Muscle of leg (tissue), 16 donors: ENCODE measurements at places on chromosomes 2 and 18. TPM values are rescaled to one million over a fixed set of nuclear protein-coding genes. Genes with fewer than 3 reads are reported as not detected.

Gene SLC9A4
- not detected for polyA plus RNA-seq

Gene MATN3
- polyA plus RNA-seq, result 0.44 TPM

Gene PAX8
- 2.6 TPM for polyA plus RNA-seq

Gene ID2
- polyA plus RNA-seq, result 60.0 TPM

GRCh38 chr2:113822087-113822815, 65.8 kb upstream of the SLC35F5 start:
- DNase-seq, result no peak

DNA sequence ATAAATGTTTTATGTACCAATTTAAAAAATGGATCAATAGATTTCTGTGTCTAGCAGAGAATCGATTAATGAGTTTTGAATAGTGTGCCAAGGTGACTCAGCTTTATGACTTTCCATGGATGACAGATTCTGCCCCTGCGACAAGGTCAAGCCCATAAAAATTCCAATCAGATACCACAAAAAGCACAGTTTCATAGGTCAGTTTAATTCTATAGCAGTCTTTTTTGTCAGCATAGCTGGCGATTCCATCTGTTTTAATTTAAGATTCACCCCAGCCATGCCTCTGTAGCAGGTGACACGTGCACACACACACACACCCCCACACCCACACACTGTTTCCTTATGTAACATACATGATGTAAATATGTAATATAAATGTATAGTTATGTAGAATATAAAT, 28.9 kb downstream of the RAB31 start:
- DNase-seq, result no peak

GRCh38 chr18:63368611-63369010, 1.6 kb upstream of the KDSR start:
- no peak for DNase-seq

- no peak for DNase-seq
Measured at GRCh38 chr2:127763776-127764175, 47.2 kb downstream of the WDR33 start.

DNA sequence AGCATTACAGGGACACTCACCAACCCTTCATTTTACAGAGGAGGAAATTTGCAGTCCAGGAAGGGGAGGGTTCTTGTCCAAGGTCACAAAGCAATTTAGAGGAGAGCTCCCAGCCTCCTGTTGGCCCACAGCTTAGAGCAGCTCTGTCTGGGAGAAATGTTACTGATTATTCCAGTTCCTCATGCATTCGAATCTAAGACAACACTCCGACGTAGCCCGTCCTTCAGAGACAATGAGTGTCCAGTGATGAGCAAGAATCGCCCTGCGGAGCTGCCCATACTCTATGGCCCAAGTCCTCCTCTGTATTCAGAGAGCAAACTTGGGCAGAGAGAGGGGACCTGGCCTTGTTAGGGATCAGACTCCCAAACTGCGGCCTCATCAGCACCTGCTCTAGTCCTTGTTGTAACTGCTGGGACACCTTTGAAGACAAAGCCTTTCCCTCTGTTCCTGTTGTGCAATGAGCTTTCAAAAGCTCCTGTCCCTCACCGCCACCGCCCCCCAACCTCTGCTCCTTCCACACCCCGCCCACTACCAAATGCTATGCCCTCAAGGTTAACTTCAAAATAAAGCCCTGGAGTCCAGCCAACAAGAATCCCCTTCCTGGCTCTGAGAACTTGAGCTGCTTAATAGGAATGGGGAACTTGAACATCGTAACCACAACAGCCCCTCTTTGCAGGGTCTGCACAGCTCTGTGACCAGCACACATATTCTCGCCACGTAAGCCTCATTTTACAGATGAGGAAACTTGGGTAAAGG, 234.8 kb upstream of the SMAD2 start:
- DNase-seq, result no peak

DNA sequence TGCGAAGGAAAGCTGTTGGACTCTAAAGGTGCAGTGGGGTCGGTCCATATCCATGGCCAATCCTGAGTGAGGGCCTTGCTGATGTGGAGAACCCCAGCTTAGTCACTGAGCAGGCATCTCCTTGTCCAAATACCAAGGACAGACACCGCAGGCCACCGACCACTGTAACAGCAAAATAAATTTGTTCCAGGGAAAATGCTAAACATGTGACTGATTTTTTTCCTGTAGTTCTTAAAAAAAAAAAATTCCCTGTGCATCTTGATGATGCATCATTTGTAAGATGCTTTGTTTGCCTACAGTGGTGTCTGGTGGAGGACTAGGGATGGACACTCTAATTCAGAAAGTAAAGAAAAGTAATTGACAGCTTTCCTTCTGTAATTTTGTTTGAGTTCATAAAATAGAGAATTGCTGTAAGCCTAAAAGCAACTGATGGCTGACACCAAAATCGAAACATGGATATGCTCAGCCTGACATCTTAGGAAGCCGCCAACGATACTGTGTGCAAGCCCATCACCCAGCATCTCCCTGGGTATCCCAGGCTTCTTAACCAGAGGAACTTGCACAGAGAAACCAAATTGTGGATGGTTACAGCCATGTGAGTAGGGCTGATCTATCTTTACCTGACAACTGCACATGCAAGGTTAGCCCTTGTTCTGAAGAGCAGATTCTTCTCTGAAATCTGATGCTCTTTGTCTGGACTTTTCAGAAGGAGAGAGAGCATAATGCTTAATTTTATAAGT, 188.6 kb downstream of the ARL4C start:
- no peak for DNase-seq

GRCh38 chr18:22136395-22136794, 33.0 kb upstream of the GATA6 start:
- no peak for DNase-seq

DNA sequence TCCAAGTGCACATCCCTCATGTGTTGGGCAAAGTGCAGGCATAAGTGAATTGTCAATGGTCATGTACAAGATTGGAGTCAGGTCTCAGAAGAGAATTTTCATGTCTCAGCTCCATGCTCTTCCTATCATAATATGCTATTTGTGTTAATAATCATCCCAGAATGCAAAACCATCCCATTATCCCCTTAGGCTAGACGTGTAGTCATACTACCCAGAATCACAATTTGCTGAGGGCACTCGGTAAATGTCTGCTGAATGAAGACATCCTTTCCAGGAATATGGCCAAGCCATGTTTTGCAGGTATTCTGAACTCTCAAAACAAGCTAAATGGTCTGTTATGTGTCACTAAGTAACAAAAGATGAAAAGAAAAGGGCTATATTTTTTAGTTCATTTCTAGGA, 263.8 kb downstream of the RAD51AP2 start:
- no peak for DNase-seq

- DNase-seq, result no peak
Measured at GRCh38 chr2:112156152-112156986, 18.2 kb downstream of the FBLN7 start.

GRCh38 chr2:204191574-204191973, 255.0 kb downstream of the ICOS start:
- no peak for DNase-seq
